CD4-positive, alpha-beta T cell treated with Interferon gamma for 1 hour (primary cell): ENCODE measurements at places on chromosomes 3 and 15.
A peak's percentile ranks its signal among the peaks of the same experiment; 100 is the strongest.

DNA sequence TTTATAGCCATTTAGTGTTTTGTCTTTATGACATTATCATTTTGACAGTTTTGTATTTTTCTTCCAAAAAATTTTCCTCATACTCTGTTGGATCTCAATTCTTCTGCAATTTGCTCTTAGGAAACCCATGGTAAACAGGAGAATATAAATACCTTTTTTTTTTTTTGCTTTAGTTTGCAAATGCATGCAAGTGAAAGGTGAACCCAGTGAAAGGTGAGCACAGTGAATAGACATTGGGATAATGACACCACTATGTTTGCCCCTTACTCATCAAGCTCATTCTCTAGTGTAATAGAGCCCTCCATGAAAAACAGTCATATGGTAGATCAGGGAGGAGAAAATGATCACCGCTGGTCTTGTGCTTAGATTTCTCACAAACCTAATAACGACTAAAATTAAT is 59.0 kb upstream of the TRPC1 start:
- no peak for DNase-seq

DNA sequence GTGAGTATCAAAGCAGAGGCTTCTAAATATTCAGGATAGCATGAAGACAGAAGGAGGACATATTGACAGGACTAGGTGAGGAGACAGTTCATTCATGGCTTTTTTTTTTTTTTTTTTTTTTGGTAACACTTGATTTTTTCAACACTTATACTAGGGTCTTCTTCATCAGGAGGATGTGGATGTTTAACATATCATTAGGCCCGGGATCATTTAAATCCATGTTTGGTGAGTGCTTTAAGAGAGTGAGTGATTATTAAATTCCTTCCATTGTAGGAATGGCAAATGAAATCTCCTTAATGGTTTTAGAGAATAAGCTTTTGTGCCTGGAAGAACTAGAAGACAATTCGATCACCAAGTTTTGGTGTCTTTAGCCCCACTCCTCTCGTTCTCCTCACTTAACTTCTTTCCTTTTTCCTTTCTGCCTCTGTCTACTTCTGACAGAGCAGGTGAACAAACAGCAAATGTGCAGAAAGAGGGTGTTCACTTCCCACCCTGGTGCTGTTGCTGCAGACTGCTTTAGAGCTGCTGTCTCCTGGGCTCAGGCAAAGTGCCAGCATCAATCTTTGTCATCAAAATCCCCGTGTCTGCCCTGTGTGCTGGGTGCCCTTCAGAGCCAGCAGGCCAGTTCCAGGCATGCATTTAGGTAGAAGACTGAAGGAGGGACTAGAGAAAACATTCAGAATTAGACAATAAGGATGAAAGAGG is 35.6 kb upstream of the RAB11A start:
- DNase-seq: no peak

GRCh38 chr15:57751177-57751800 is 44.8 kb downstream of the POLR2M start:
- no peak for DNase-seq

DNA sequence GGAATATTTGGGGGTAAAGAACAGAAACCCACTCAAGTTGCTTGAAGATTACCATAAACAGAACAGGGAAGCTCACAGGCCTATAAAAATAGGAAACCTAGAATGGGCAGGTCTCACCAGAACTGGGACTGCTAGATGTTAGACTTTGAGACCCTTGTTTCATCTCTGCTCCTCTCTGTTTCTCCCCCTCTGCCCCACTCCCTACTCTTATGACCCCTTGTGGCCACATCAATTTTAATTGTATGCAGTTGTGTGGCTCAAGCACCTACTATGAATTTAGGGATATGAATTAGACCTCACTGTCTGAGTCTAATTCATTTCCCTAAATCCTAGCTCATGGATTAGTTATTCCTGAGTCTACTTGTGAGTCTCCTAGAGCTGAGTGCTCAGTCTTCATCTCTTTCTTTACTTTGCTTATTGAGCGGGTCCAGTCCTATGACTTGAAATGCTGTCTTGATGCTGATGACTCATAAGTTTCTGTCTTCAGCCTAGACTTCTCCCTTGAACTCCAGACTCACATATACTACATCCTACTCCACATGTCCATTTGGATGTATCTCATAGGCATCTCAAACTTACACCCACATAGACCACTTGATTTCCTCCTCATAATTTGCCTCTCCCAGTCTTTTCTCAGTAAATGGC is 78.7 kb downstream of the ITPR1 start:
- DNase-seq: no peak

GRCh38 chr3:120130656-120131055 is 36.4 kb upstream of the GSK3B start:
- DNase-seq: no peak

- DNase-seq: no peak
Measured at GRCh38 chr3:97235179-97235578, 420.8 kb downstream of the EPHA6 start.

- DNase-seq: no peak
Measured at GRCh38 chr3:123054109-123054778, 12.6 kb upstream of the PDIA5 start.

GRCh38 chr3:159416856-159417255 is 571.8 kb upstream of the IL12A start:
- DNase-seq: no peak

GRCh38 chr15:44802336-44802735 is 66.0 kb downstream of the TRIM69 start:
- no peak for DNase-seq

DNA sequence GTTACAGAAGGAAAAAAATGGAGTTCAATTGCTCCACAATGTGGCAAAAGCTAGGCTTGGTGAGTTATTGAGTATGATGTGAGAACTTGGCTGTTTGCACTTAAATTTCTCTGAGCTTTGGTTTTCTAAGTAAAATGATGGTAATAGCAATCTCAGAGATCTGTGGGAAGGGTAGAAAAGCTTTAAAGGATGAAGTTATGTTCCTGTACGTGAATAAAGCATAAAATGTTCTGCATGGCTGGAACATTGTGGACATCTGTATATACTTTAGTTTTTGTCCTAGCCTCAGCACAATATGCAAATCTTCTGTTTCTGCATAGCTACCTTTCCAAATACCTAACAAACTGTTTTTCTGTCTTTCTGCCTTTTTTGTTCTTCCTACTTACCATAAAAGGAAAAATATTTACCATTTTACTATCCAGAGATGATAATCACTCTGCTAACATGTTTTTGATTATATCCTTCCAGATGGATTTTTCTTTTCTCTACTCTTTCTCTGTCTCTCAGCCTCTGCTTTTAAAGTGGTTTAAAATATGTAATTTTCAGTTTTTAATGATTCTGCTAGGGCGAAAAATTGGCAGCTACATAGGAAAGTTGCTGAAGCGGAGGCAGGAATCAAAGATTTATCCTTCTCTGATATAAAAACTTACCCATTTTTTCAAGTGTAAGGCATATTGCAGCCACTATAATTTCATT is 188.1 kb downstream of the FNDC3B start:
- no peak for DNase-seq

DNA sequence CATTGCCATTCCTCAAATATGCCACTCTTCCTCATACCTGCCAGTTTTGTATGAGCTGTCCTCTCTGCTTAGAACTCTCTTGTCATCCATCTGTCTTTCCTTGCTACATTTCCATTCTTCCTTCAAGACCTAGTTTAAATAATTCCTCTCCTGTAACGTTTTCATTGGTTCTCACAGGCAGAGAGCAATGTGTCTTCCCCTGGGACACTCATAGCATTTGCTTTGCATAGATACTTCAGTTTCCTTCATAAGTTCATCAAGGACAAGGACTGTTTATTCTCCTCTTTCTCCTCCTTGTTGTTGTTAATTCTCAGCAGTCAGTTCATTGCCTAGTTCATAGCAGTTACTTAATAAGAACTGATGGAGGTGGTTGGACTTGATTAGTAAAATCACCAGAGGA is 10.5 kb downstream of the NR2C2 start:
- DNase-seq: no peak

DNA sequence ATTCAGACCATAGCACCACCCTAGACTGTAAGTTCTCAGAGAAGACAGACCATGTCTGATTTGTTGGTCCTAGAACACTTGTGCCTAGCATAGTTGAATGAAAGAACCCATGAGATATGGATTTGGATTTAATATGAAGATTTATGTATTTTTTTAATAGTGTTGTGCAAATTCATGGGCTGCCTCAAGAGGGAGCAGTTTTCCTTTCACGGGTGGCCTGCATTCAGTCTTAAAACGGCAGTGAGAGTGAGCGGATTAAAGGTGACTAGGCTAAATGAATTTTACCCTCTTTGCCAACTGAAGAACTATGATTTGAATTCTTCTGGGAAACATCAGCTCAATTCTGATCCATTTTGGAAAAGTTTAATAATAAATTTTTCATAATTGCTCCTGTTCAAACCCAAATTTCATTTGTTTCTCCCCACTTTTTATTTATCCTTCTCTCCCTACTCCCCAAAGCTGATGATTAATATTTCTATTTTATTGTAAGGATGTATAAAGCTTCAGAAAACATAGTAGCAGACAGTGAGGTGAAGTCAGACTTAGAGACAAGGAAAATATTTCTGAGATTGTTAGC is 67.3 kb downstream of the MORC1 start:
- DNase-seq: no peak

DNA sequence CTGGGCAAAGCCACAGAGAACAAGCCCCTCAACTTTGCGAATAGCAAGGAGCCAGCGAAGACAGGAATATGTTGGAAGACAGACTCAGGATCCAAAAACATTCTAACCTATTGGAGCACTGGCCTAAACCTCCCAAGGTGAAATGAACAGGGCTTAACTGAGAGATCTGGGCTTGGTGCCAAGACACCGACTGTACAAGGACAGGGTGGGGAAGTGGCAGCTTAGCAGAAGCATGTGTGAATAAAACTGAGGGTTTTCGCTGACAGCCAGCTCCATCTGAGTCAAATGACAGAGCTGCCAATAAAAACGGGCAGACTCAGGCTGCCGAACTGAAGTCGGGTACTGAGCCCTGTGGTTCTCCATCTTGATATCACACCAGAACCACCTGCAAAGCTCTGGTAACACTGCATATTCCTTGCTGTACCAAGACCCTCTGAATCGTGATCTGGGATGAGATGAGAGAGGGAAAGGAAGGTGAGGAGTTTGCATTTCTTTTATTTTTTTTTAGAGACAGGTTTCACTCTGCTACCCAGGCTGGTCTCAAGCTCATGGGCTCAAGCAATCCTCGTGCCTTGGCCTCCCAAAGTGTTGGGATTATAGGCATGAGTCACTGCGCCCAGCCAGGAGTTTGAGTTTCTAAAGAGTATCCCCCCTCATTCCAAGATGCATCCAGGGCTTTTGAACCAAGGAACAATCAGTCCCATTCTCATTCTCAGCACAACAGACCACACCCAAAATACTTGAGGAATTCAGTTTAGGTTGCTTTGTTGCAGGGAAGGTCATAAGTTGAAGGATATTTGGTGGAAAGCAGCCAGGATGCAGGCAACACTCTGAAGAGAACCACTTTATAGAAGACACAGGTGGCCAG is 6.0 kb upstream of the PLCB2 start:
- peak; percentile 60 for DNase-seq

- no peak for DNase-seq
Measured at GRCh38 chr3:170997961-170998913, 28.3 kb downstream of the SLC2A2 start.

DNA sequence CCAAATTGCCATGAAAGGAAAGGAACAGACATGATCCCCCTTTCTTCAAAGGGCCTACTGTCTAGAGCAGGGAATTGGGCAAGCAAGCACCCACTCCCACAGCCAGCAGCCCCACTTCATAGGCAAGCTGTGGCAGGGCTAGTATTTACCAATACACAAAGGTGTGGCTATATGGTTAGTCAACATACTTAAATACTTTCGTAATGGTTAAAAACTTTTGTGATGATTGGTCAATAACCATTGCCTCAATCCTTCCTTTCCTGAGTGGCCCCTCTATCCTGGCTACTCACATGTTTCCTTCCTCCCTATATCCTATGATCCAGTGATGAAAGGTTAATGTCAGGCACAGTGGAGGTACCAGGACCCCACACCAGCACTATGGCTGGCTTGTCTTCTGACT is 30.1 kb upstream of the ARL8B start:
- no peak for DNase-seq

DNA sequence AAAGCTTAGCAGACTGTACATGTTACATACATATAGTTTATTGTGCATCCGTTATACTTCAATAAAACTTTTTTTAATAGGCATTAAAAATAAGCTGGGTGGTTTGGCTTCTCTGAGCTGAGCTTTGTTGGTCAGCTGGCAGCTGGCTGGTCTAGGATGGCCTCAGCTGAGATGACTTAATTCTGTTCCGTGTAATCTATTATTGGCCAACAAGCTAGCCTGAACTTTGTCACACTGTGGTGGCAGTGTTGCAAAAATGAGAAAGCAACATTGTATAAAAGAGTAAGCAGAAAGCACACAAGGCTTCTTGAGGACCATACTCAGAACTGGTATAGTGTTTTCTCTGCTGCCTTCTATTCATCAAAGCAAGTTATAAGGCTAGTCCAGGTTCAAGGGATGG is 45.2 kb downstream of the CGGBP1 start:
- no peak for DNase-seq

DNA sequence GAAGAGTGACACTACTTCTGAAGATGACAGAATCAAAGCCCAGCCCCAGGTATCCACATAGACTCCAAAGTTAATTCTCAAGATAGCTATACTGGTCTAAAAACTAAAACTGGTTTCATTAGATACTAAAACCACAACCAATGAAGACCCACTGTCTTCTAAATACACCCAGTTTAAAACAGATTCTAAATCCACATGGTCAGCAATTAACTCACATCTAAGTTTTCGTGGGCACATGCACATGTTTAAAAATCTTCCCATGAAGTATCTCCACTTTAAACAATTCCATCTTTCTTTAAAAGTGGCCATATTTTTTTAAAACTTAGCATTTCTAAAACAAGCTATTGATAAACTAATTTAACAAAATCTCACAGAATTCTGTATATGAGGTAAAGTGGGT is 63.1 kb downstream of the GPR160 start:
- DNase-seq: no peak

GRCh38 chr15:36757189-36757814 is 177.9 kb downstream of the CDIN1 start:
- no peak for DNase-seq

- no peak for DNase-seq
Measured at GRCh38 chr3:175227126-175227525, 368.0 kb downstream of the NAALADL2 start.

DNA sequence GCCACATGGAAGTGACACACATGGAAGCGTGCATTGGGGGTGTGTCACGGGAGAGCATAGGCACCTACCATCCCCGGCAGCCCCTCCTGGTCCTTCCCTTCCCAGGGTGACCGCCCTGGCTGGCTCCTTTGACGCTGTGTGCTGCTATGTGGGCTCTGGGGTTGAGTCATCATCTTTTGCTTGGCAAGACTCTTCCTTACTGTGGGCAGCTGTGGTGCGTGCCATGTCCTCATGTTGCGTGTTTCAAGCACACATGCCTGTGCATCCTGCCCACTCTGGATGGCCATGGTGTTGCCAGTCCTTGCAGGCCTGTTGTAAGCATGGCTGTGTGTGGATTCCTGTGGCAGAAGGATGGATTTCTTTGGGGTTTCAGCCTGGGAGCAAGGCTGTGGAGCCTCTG is 14.0 kb downstream of the PLXNA1 start:
- no peak for DNase-seq

DNA sequence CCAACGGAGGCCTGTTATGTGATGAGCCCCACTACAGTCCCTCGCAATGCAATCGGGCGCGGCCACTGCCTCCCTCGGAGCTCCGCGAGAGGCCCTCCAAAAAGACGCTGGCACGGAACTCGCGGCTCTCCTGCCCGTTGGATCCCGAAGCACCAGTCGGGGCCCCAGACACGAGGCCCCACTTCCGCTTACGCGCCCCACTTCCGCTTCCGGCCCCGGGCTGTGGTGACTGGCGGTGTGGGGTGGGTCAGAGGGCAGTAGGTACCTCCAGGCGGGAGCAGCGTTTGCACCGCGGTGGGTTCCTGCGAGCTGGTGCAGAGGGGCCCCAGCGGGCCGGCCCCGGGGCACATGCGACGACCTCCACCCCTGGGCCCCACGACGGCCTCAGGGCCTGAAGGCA is at the start of gene TOPAZ1:
TSS of gene TOPAZ1 (plus strand) at position 181 of the 400 bp plus-strand sequence. CDS start at position 349, 168 bp downstream.
- DNase-seq: no peak
